ENCODE measurements at places on chromosomes 4 and X.

- DNase-seq: no peak
These were observed 26.0 kb downstream of the SMAD1 start for GRCh38 chr4:145507636-145508035.

GRCh38 chr4:155799794-155800123 lies 40.9 kb downstream of the GUCY1B1 start:
- no peak for DNase-seq

DNA sequence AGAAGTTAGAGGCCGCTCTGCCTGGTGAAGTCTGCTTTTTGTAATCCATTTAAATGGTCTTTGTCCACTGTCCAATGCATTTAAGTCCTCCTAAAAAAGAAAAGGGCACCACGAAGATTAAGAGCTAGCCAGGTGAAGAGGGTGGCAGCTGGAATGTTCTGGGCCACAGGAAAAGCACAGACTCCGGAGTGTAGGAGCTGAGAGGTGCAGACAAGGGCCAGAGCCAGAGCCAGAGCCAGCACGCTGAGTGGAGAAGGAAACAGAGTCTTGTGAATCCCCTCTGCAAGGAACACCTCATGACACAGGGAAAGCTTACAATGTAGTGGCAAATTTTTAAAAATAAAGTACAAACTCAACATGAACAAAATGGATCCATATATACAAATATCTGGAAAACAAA lies 83.6 kb downstream of the TSPAN5 start:
- DNase-seq: no peak

DNA sequence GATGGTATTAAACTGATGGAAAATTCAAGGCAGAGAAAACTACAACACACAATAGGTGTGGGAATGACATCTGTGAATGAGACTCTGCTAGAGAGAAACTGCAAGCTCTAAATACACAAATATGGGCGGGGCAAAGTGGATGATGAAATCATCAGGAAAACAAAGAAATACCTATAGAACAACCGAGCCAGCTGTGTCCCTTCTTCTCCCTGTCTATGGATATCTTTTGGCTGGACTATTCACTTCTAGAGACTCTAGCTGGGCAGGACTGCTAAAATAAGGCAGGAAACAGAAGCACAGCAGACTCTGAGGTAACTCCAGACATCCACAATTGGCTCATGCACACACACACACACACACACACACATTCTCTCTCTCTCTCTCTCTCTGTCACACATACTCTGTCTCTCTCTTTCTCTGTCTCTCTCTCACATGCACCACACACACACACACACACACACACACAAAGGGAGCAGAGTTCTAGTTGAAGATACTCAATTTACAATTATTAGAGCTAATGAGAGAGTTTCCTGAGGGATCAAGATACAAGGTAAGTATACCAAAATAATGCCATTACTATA lies 27.2 kb upstream of the EDNRA start:
- no peak for DNase-seq

- no peak for DNase-seq
These were observed 53.5 kb downstream of the BMP3 start for GRCh38 chr4:81084029-81084428.

DNA sequence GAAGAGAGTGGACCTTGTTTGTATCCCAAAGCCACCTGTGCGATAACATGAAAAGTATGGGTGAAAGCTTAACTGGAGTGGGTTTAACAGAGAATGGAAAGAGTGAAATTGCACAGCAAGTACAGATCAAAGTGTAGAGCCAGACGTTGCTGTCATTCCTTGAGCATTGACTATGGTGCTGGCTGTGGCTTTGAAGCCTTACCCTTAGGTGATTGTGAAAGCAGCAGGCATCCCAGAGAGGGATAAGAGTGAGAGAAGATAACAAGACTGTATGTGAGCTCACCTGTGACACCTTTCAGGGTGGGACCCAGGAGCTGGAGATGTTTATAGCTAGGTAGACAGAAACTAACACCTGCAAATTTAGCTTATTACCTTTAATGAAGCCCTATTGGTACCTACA lies 77.6 kb downstream of the CFAP299 start:
- no peak for DNase-seq

DNA sequence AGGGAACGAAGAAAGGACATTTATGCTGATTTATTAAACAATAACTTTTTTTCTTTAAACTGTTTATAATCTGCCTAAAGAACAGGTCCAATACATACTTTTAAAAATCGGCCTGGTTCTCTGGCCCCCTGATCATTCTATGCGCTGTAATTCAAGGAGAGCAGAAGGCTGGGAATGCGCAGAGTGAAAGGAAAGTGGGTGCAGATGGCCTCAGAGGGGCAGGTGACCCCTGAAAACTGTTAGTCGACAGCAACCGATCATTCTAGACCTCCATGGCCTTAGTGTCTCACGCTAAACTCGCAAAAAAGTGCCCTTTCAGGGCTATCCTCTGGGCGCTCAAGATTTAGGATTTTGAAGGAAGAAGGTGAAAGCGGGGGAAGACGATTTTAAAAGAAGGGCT lies 2.2 kb downstream of the PDE5A start:
- DNase-seq: no peak

All from activated gamma-delta T cell treated with anti-CD3 and anti-CD28 coated beads, Interleukin-2, amount 50 U/mL, for 16 hours (primary cell).